T-helper 1 cell (primary cell): ENCODE measurements at places on chromosomes 1 and 21.

DNA sequence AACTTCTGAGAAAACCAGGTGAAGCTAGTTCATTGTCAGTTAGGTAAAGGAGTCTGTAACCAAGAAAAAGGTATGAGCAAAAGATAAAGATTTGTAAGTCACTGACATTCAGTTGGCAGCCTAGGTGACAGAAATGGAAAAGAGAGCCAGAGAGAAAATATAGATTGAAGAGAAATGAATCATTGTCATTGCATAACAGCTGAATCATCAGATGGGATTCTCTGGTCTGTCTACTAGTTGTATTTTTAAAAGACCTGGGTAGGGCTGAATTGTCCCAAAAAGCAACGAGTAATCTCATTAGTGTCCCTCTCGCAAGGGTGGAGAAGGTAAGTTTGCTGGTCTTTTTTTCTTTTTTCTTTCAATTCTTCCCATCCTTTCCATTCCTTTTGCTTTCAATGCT, 36.6 kb downstream of the PTGS2 start:
- DNase-seq: no peak

DNA sequence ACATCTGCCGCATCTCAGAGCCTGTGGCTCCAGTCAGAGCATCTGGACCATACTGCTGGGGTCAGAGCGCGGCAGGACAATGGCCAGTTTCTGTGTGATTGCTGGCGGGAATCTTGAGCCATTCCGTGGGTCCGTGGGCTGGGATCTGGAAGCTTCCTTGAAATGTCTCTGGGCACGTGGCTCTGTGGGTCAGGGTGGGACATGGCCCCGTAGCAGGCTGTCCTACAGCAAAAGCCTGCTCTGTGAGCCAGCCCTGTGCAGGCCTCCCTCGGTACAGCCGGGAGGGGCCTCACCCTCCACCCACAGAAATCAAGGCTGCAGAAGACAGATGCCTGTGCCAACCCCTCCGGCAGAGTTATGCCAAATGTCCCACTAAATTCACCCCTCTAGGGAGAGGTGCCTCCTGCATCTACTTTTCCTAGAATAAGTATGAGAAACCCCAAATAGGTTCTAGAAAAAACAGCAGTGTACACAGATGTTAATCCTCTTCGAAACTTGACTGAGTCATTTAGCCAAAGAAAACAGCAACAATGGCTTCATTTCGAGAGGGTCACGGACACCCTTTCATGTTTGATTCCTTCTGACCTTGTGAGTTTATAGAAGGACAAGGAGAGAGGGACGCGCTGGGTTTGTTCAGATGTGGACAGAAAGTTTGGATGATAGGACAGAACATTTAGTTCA, 27.8 kb downstream of the COL18A1 start:
- DNase-seq: no peak

DNA sequence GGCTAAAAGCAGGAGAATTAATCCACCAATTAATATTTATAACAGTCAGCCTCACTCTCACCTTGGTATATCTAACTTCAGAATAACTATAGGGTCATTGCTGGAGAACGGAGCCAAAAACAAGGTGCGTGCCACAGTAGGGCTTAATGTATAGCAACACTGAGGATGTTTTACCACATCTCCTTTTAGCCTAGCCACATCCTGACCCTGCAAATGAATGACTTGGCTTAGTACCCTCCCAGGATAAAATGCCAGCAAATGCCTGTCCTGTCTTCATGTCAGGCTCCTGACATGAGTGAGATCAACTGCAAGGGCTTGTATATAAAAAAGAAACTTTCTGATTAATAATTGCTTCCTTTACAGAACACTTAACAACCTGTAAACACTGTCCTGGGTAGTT, 2.7 kb upstream of the CDC42BPA start:
- DNase-seq: no peak

GRCh38 chr1:156075162-156075561, 7.1 kb downstream of the MEX3A start:
- no peak for DNase-seq
